ENCODE measurements at places on chromosomes 3 and 15.

DNA sequence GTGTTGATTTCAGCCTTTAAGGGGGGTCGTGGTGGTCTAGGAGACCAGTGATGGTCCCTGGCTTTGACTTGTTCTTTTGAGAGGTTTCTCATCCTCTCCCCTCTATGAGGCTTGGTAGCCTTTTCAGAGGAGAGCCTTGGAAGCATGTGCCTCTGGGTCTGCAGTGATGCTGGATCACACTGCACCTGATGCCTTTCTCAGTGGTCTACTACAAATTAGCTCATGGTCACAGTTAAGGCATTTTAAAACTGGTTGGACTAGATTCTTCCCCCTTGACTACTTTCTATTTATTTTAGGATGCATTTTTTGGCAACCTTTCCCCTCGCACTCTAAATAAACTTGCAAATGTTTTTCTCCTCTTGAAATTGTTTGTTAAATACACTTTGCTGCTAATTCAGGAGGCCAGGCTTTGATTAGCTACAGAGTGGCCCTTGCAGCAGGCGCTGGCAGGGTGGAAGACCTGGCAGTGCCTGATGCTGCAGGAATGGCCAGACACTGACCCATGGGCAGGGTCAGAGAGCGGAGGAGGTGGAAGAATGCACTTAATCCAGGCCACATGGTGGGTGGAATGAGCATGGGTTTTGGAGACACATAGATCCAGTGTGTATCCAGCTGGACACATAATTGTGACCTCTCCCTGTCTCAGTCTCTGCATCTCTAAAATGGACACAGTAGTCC is 318.8 kb upstream of the CTDSPL start:
- DNase-seq, result no peak

DNA sequence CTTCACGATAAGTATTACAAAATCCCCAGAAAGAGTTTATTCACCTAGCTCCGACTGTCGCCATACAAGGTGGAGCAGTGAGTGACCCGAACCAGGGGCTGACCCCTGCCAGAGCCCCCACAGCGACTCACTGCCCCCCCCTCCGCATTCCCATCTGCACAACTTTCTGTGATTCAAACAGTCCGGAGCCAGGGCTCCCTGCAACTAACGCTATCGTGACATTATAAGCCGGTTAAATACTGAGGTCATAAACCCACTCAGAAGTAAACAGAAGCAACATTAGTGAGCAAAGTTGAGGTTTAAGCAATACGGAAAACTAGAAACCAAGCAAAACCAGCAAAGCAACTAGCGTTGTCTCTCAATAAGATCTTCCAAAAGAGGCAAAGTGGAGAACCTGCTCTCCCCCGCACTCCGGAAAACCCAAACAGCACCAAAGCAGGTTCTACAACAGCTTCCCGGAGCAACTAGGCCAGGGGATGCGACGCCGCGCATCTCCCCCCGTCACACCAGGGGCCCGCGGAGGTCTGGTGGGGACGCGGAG is 642 bp downstream of the SCAP start:
- DNase-seq, result no peak

- DNase-seq, result no peak
Measured at GRCh38 chr3:128967748-128968355, 26.0 kb downstream of the CFAP92 start.

DNA sequence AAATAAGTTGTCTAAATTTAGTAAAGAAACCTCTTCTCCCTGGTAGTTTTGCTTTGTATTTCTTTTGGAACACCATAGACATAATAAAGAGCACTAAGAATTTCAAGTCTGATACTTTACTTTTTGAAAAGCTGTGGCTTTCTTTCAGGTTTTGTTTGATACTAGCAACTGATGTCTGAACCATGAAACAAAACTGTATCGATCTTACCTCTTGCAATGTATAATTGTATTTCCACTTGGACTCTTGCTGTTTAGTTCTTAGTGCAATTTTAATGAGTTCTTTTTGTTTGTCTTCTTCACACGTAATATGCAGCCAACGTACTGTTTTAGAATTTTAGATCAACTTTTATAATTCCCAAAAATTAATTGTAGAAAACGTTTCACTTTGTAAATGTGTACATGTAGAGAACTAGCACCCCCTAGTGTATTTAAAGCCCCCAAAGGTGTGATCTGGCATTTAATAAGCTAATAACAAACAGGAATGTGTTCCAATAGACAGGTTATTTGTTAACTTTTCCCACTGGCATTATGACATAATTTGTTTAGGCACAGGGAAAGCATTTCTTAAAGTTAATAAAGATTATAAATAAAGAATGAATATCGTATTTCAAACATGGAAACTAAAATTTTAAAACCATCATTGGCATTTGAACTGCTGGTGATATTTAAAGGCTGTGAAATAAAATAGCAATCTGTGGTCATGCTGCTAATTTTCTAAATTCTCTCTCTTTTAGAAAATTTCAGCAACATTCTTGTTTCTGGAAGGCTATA is 289.1 kb upstream of the DNAJC19 start:
- peak; percentile 7 for DNase-seq

DNA sequence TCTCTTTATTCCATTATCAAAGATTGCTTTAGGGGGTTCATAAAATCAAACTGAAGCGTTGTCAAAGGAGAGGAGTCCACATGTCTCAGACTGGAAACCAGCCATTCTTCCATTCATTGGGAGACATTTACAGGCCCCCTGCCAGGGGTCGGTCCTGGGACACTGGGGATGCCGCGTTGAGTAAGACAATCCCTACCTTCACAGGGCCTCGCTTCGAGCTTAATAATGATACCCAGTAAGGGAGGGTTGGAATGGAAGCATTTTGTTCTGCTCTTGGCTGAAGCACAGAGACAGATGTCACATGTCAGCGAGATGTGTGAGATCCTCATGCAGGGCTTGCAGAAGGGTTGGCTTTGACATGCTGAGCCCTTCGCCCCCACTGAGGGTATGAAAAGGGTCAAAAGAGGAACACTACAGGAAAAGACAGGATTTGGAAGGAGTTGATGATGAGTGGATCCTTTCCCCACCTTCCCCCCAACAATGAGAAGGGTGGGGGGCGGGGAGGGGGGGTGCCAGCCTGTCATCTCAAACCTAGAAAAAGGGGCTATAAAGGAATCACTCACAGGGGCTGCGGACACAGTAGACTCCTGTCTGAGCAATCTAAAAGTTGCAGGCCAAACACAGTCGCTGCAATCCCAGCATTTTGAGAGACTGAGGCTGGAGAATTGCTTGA is 25.6 kb upstream of the ARL8B start:
- no peak for DNase-seq

DNA sequence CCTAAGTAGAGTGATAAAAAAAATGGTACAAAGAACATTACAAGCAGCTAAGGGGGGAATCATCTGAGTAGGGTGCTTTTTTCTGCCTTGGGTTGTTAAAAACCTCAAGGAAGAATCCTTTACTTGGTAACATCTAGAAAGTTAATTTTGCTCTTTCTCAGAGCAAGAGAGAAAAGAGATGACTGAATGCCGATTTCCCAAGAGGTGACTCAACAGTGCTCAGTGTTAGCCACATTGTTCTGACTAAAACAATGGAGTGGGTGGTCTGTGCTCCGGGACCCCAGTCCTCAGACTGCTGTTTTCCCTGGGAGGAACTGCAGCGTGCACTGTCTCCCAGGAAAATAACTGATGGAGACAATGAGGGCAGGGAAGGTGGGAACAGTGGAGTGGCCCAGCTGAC is 41.1 kb upstream of the RASGRP1 start:
- no peak for DNase-seq

GRCh38 chr3:124298951-124299350 is 307.0 kb upstream of the ROPN1 start:
- no peak for DNase-seq

GRCh38 chr15:58632789-58633188 is 116.7 kb downstream of the ADAM10 start:
- no peak for DNase-seq

DNA sequence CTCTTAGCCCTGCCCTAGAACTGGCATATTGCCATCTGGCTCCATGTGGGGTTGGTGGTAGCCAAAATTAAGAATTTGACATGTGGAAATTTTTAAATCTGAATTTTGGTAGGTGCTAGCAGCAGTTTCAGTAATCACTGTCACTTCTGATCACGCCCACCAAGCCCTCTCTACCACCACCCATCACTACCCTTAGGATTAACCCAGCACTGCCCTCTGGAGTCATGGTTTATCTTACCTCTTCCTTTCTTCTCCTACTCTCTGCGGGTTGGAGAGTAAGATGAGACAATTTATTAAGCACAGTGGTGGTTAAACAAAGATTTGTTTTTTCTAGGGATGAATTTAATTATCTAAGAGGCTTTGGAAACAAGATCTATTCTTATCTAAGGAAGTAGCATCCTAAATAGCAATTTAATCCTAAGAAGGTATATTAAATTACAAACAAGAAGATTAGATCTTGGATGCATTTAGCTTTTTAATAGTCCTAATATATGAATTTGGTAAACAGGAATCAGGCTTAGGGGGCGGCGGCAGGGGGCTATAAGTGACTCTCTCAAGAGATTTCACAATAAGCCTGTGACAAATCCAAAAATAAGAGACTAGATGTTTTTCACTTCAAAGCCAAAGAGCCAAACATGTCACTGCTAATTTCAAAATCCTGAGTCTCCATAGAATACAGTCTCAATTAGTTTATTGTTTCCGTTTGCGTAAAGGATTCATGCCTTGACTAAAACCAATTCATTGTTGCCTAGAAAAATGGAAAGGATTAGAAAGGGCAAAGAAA is 498.4 kb upstream of the UBE2E2 start:
- DNase-seq, result no peak

DNA sequence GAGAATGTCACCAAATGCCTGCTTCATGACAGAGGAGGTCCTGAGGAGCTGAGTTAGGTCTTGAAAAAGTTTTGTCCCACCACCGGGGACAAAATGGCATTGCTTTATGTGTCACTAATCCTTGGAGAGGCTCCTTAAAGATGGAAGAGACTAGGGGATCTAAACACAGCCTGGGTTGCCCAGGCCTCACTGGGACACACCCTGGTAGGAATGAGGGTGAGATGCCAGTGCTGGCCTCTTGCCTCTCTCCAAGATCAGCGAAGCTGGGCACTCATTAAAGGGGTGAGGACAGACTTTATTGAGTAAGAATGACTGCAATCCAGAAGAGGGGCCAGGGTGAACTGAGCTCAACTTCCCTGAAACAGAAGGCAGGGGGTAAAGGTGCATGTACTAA is 58.5 kb upstream of the KLF13 start:
- DNase-seq, result no peak

GRCh38 chr3:73324203-73325155 is 263.0 kb downstream of the EBLN2 start:
- DNase-seq, result no peak

GRCh38 chr15:71114887-71115566 is at the start of gene THSD4:
TSS of gene THSD4 (plus strand) at chr15:71115471.
- peak; percentile 45 for DNase-seq

- DNase-seq, result no peak
Measured at GRCh38 chr15:58760385-58761009, 10.6 kb upstream of the MINDY2 start.

DNA sequence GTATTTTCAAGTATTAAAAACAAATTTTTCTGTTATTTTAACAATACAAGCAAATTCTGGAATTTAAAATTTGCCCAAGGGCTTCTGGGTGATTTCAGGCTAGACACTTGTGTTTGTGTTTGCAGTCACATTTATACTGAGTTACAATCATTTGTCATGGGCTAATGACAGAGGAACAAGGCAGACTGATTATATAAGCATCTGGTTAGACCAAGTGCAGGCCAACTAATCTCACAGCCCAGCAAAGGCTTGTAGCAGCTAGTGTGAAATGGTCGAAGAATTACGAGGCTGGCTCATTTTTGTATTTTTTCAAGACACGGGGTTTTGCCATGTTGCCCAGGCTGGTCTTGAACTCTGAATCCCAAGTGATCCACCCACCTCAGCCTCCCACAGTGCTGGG is 52.1 kb downstream of the CMTM8 start:
- no peak for DNase-seq

GRCh38 chr3:115547207-115547606 is 76.1 kb upstream of the GAP43 start:
- DNase-seq, result no peak

DNA sequence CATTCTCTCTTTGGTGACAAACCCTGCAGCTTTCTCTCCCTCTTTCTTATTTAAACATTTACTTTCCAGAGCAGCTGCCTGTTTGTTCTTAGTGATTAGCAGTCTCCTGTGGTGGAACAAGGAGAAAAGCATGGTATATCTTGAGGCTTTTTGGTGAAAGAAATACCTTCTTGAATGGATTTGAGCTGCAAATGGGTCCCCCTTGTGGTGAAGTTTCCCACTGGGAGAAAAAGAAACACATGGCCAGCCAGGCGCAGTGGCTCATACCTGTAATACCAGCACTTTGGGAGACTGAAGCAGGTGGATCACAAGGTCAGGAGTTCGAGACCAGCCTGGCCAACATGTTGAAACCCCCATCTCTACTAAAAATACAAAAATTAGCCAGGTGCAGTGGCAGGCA is 48.3 kb upstream of the ACP3 start:
- no peak for DNase-seq

DNA sequence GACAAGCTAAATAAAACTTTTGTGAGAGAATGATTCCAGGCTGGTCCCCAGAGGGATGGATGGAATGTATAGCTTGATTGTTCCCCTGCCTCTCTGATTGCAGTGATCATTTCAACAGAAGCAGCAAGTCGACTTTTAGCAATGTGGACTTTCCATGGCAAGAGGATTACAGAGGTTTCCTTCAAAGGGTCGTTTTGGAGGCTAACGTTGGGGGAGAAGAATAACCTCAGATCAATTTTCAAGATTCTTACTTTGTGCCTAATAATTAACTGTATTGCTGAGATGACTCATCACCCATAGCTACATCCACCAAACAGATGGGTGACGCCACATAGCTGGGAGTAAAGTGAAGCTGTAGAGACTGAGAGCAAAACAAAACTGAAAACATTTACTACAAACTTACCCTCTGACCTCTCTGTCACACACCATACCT is 79.9 kb downstream of the GTPBP8 start:
- DNase-seq, result no peak

- no peak for DNase-seq
Measured at GRCh38 chr3:161607056-161607455, 110.4 kb downstream of the OTOL1 start.

DNA sequence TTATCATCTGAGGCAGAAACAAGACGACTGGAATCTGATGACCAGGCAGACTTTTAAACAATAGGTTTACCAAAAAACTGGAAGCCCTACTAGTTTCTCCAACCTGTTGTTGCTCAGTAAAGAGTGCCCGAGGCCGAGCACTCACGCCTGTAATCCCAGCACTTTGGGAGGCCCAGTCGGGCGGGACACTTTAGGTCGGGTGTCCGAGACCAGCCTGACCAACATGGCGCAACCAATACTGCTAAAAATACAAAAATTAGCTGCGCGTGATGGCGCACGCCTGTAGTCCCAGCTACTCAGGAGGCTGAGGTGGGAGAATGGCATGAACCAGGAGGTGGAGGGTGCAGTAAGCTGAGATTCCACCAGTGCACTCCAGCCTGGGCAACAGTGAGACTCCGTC is 1.1 kb upstream of the WDR5B start:
- DNase-seq, result no peak

GRCh38 chr3:121545574-121546455 is at the start of gene POLQ:
TSS of gene POLQ (minus strand) at chr3:121545988. CDS start at chr3:121545877, 111 bp downstream.
- DNase-seq, result peak; percentile 86

GRCh38 chr15:90262426-90262825 is 3.0 kb upstream of the NGRN start:
- no peak for DNase-seq

- DNase-seq, result no peak
Measured at GRCh38 chr3:143977341-143978262, 6.0 kb downstream of the DIPK2A start.

GRCh38 chr15:74857671-74858368 is 14.9 kb upstream of the ULK3 start:
- DNase-seq, result no peak

- no peak for DNase-seq
Measured at GRCh38 chr3:84008623-84009022, 950.2 kb upstream of the CADM2 start.

All from NCI-H1694 (cell line).